ENCODE measurements at places on chromosomes 6 and 20.

GRCh38 chr6:11218102-11218442 lies 14.4 kb downstream of the NEDD9 start:
- DNase-seq, result no peak

DNA sequence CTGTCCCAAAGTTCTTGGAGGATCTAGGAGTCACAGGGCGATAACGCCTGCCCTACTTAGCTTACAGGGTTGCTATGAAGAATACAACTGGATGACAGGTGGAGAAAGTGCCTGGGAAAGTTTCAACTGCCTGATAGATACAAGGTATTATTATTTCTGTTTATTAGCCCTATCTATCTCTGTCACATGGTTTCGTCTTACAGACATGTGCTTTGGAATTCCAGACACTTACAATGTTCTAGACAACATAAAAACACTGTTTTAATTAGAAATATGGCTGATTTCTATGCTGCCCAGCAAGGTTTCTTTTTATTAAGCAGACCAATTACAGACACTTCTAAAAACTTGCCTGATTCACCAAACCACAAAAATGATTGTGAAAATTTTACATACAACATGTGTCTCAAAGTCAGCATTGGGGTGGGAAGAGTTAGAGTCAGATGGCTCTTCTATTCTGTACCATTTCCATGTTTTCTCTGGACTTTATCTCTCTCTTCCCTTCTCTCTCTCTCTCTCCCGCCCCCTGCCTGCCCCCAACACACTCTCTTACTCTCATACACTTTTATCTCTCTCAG lies 50.0 kb downstream of the GJA10 start:
- DNase-seq, result no peak

GRCh38 chr6:127397729-127398630 lies 54.6 kb upstream of the ECHDC1 start:
- DNase-seq, result no peak

DNA sequence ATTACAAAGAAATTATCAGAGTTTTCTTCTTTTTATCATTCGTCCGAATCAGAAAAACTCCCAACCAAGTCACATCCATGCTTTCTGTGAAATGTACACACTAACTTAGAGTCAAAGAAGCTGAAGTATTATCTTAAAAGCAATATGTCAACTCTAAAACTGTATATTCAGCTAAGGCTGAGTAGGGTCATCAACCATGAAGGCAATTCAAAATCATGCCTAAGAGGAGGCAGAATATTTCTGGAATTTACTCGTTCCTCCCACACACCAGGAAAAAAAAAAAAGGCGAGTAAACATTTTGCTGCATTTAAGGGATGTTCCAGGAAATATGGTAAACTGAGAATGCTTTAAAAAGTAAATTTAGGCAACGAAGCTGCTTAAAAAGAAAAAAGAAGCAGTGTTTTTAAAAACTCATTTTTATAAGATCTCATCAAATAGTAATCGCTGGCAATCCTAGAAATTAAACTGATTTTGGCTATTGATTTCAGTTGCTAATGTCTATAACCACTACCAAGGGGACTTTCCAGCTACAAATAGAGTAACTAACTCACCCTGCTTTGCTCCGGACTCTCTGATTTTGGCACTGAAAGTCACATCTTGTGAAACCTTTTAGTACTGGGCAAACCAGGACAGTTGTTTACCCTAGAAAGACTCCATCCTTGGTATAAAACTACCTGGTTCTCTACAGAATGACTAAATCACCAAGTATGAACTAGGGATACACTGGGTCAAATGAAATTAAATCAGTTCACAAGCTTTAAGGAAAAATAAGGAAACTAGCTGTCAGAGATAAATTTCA lies 82.8 kb downstream of the MBOAT1 start:
- DNase-seq, result no peak

GRCh38 chr20:14948416-14948815 lies 611.0 kb upstream of the FLRT3 start:
- no peak for DNase-seq

DNA sequence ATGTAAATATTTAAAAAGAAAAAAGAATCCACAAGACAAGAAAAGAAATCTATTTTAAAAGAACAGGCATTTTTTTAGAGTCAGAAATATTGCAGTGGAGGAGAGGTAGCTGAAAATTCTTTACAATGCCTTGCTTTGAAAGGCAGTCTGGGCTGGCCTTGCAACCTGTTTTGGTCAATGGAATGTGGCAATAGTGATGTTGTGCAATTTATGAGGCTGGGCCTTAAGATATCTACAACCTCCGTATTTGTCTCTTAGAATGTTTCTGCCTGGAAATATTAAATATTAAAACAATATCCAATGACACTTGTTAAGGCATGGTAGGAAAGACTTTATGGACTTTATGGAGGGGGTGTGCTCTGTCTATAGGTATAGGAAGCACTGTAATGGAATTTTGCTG lies 14.8 kb upstream of the SCGN start:
- DNase-seq, result no peak

DNA sequence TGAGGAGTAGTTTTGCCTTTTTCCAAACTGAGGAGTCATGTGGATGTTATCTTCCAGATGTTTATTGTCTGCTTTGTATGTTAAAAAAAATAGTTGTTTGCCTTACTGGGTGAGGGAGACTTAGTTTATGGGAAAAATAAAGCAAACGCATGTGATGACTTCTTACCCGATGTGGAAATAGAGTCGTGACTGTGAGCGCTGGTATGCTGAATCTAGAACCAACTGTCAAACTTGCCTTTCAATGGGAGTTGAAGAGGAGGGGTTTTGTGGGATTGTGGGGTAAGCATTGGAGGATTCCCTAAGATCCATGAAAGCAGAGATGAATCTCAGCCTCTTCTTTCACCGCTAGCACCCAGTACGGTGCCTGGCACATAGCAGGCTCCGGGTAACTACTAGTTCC lies 5.3 kb downstream of the DCBLD1 start:
- DNase-seq, result no peak

- no peak for DNase-seq
Observed at GRCh38 chr20:58480551-58481336, 34.5 kb downstream of the APCDD1L start.

GRCh38 chr20:63743210-63743970 lies 3.8 kb downstream of the SLC2A4RG start:
- DNase-seq, result no peak

Measured in NCI-H2029 (cell line).